A172 (cell line): ENCODE measurements at places on chromosomes 2 and 18. TPM values are rescaled to one million over a fixed set of nuclear protein-coding genes. Genes with fewer than 3 reads are reported as not detected.

- DNase-seq, result peak; percentile 92
These were observed 79.2 kb downstream of the LAMA1 start for GRCh38 chr18:7038330-7038851.

- no peak for DNase-seq
These were observed 27.3 kb downstream of the TPO start for GRCh38 chr2:1440581-1440980.

DNA sequence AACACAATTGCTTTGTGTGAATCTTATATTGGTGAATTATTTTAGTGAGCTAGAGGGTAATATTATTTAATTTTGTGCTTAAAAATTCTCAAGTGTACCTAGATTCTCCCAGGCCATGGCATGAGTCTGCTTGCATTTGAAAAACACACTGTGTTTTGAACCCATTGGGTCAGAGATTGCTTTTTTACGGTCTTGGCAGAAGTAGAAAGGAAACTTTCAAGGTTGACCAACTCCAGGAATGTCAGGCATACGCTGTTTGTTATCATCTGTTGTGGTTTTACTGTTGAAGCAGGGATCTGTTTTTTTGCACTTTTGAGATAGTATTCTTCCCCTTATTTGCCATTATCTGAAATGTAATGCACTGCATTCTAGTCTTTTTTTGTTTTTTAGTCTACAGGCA lies 377.4 kb downstream of the RPRM start:
- peak; percentile 25 for DNase-seq

GRCh38 chr2:183057333-183057985 lies 19.2 kb upstream of the NCKAP1 start:
- no peak for DNase-seq

DNA sequence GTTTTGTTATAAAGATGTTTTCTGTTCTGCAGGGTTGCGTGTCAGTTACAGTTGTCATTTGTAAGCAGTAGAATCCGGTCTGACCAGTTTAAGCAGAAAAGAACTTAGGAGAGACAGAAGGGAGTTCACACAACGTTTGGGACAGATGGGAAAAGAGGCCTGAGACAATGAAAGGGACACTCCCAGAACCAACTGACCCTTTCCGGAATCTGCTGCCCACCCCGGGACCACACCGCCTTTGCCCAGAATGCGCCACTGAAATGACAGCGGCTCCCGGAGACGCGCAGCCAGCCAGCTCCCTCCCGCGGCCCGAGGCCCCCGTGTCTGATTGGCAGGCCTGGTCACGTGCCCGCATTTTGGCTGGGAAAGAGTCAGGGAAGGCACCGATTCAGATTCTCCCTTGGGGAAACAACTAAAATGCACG lies 244.6 kb downstream of the BCL2 start:
- DNase-seq, result no peak

- DNase-seq, result no peak
These were observed 7.3 kb upstream of the ATP6V1B1 start for GRCh38 chr2:70928366-70928765.

- DNase-seq, result peak; percentile 34
These were observed 14.7 kb downstream of the NEDD4L start for GRCh38 chr18:58058720-58059119.

DNA sequence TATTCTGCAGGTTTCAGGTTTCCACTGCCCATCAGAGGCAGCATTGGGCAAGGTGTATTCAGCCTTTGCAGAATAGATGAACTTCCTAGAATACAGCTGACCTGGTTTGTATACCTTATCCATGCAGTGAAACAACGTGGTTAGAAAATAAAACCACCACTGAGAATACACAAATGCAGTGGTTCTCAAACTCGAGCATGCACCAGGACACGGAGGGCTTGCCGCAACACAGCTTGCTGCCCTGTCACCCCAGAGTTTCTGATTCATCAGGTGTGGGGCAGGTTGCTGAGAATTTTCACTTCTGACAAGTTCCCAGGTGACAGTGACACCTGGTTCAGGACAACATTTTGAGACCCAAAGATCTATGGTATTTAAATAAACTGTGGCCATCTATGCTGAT lies 23.4 kb upstream of the C1D start:
- no peak for DNase-seq

DNA sequence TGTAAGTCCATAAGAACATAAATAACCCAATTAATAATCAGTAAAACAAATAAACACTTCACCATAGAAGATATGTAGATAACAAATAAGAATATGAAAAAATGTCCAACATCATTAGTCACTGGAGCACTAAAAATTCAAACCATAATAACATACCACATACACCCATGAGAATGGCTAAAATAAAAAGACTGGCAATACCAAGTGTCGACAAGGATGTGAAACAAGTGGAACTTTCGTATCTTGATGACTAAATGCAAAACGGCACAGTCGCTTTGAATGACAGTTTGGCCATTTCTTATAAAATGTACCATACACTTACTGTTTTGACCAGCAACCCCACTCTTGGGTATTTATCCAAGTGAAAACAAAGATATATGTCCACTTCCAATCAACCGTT lies 26.8 kb downstream of the ANKMY1 start:
- DNase-seq, result no peak

GRCh38 chr18:5588529-5588928 lies 44.7 kb upstream of the EPB41L3 start:
- DNase-seq, result no peak

- DNase-seq, result peak; percentile 78
These were observed 37.1 kb downstream of the EXOC6B start for GRCh38 chr2:72788756-72789155.

DNA sequence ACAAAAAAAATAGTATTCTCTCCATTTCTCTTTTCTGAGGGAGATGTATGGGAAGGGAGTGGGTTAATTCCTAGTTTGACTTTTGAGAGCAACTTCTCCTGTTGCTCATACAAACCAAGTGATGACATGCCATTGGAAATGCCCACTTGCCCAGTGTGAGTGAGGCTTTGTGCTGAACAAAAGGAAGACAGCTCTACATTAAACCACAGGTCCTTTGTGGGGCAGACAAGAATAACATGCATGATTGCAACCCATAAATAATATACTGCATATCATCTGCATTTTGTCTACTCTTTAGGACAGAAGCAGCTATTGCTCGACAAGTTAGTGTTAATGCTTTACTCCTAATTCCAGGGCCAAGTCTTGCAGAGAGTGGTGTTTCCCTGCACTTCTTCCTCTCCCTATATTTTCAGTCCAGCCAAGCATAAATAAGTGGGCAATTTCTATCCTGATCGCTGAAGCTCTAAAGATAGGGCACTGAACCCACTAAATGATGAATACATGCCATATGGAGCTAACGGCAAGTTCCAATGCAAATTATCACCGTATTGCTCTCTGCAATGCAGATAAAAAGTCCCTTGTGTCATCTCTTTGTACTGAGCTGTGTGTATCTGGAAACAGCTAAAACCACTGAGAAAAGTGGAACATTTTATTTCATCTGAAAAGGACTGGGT lies 19.4 kb upstream of the EHBP1 start:
- no peak for DNase-seq

DNA sequence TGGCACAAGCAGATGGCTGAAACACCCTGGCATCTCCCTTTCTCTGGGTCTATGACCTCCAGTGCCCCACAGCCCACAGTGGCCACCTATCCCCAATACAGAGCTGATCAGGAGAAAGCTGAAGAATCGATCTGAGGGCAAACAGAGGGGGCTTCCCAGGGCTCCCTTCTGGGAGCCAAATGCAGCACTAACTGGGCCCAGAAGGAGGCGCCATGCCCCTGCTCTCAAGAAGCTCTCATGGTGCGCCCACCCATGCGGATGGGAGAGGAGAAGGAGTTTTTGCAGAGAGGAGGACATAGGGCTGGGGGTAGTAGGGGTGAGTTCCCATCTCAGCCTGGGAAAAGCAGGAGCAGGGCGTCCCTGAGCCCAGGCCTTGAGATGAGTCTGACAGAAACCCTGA lies 787.3 kb upstream of the RAB6C start:
- DNase-seq, result no peak

GRCh38 chr18:61076986-61077385 lies 256.2 kb upstream of the CDH20 start:
- no peak for DNase-seq

DNA sequence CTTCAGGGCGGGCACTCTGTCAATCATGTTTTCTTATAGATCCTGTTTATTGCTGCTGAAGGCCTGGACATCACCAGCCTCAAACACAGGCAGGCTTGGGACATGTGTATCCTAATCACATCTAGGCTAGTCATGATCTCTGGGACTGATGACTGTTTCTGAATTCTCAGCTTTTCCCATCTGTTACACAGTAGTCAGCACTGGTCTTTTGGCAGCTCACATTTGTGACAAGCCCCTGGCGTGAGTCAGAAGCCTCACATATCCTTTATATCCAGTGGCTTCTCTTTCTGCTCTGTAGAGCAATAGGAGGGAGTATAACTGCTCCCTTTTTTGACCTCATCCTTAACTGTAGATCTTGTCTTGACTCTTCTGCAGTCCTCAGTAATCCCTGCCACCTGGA lies 4.5 kb downstream of the SEMA4F start:
- no peak for DNase-seq

GRCh38 chr2:69017080-69017479 lies 4.1 kb downstream of the ANTXR1 start:
- DNase-seq, result peak; percentile 45

DNA sequence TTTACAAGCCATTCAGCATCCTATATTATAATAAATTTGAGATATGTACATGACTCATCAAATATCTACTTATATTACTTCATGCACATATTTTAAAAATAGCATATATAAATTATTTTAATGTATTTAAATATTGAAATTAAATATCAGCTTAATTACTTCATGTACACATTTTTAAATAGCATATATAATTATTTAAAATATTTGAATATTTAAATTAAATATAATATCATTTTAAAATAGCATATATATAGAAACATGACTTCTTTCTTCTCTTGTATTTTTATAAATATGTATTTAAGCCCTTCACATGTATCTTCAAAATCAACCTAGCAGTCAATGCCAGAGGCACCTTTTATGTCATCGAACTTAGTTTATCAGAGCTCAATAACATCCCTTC lies 298.8 kb upstream of the DSEL start:
- no peak for DNase-seq

DNA sequence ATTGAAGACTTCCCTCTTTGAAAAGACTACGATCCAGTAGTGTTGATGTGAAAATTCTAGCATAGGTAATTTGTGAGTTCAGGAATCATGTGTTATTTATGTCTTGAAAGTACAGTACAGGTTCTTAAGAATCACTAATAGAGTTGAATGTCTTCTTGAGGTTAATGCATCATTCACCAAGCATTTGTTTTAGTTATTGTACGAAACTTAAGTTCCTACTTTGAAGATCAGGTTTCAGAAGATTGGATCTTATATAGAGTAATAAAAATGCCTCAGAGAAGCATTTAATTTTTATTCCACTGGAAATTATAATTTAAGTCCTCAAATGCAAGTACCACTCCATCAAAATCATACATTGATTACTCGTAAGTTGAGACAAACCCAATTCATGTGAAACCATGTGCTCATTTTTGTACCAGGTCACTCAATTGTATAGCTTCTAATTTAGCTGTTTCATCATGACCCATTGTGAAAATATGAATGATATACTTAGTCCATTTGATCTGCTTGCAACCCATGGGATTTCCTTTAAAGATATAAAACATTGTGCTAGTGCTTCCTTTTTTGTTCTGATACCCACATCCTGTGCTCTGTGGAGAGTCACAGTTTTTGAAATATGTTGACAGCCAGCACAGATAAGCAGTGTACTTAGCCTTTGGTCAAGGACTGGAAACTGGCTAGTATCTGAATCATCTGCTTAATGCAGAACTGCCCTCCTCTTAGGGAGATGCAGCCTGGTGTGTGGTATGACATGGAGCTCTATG lies 22.5 kb upstream of the RAB27B start:
- peak; percentile 91 for DNase-seq

DNA sequence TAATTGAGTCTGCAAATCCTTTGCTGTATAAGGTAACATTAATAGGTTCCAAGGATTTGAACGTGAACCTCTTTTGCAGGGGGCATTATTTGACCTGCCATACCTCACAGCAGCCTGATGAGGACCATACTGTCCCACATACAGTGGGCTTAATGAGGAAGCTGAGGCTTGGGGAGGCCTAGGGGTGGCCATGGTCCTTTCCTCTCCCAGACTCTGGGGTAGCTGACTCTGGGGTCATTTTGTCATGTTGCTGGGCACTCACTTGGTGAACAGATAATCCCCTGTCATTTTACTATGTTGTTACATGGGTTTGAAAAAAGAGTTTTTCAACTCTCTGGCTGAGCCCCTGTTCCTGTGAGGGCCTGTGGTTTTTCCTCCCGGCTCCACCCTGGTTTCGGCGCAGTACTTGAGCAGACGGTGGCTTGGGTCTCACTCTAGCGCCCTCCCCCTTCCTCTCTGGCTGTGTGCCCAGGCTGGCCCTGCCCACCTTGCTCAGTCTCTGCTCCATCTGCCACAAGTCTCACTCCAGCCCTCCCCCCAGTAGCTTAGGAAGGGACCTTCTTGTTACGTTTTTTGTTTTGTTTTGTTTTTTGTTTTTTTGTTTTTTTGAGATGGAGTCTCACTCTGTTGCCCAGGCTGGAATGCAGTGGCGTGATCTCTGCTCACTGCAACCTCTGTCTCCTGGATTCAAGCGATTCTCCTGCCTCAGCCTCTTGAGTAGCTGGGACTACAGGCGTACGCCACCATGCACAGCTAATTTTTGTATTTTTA lies 21.0 kb downstream of the INPP4A start:
- peak; percentile 79 for DNase-seq

- peak; percentile 71 for DNase-seq
These were observed 12.6 kb upstream of the MLPH start for GRCh38 chr2:237474442-237474911.

DNA sequence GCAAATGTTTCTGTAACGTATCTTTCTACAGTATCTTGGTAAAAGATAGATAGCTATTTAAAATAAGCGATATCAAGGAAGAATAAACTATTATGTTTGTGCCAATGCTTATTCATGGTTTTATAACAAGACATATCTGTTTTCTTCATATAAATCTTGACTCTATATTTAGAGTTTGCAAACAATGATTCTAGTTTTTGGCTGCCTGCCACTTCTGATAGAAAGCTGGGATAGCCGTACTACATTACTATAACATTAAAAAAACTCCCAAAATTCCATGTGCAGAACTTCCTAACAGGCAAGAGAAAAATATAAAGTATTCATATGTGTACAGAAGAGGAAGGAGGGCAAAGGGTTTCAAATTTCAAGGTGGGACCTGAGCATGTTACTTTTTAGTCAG lies 985.0 kb downstream of the BCL11A start:
- DNase-seq, result no peak

- no peak for DNase-seq
These were observed 71.6 kb downstream of the MREG start for GRCh38 chr2:215941726-215942125.

Gene TRIM43
- total RNA-seq, result not detected in 2 replicates

Gene CRYGC
- not detected in 2 replicates for total RNA-seq

Gene TFPI
- total RNA-seq, result 166 and 226 TPM in 2 replicates

Gene ZNF385B
- total RNA-seq, result 0.22 TPM in 1 of 2 replicates, not detected in the other

Gene VIL1
- not detected in 2 replicates for total RNA-seq

Gene NTSR2
- total RNA-seq, result not detected in 2 replicates
